NCI-H146 (cell line): ENCODE measurements at places on chromosomes 12 and 14.

DNA sequence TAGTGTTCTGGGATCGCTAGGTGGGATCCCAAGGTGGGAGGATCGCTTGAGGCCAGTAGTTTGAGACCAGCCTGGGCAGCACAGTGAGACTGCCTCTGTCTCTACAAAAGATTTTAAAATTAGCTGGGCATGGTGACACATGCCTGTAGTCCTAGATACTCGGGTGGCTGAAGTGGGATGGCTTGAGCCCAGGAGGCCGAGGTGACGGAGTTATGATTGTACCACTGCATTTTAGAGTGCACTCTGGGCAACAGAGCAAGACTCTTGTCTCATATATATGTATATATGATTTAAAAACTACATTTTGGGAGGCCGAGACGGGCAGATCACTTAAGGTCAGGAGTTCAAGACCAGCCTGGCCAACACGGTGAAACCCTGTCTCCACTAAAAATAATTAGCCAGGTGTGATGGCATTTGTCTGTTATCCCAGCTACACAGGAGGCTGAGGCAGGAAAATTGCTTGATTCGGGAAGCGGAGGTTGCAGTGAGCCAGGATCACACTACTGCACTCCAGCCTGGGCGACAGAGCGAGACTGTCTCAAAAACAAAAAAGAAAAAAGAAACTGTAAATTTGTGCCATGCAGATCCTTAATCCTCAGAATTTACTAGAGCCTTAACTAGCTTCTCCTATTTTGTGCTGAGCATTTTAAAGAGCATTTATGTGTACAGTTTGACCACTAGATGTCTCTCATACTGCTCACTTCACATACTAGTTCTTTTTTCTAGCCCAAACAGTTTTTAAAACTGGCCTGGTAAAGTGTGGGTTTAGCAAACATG lies 114.8 kb downstream of the MON2 start:
- DNase-seq, result peak; percentile 51

GRCh38 chr12:106910202-106910601 lies 45.5 kb upstream of the TMEM263 start:
- DNase-seq, result no peak

GRCh38 chr14:60093080-60093479 lies 1.4 kb downstream of the PCNX4 start:
- DNase-seq, result no peak

DNA sequence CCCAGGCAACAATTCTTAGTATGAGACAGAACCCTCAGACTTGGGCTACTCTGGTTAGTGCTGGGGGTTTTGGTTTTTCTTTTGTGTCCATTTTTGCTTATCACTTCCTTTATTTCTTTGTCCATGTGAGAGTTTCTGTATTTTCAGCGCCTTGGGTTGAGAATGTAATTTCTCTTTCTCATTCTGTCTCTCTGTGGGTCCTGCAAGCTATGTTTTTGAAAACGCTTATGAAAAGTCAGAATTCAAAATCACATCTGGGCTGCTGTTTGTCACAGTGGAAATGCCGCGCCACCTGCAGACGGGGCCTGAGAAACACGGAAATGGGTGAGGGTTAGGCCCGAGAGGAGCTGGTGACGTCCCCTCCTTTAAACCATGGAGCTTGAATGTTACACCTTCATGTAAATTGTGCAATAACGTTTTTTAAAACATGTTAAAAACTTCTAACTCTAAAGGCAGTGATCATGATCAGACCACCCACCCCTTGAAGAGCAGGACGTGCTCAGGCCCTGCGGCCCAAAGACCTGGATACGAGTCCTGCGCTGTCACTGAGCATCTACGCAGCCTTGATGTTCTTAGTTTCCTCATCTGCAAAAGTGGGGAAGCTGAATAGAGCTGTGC lies 26.1 kb downstream of the JDP2 start:
- no peak for DNase-seq

- DNase-seq, result no peak
These were observed 143.6 kb downstream of the RGS6 start for GRCh38 chr14:72075649-72076334.
